ENCODE measurements at places on chromosomes 7 and 10. TPM values are rescaled to one million over a fixed set of nuclear protein-coding genes. Genes with fewer than 3 reads are reported as not detected.

GRCh38 chr7:127877951-127878350 lies 153.3 kb downstream of the LRRC4 start:
- no peaks in the 10 kb centered on the region for H3K27me3 ChIP-seq
- H3K4me1 ChIP-seq = no peaks in the 10 kb centered on the region
- no peak for DNase-seq
- H3K4me3 ChIP-seq = no peak overlapping the region
- no peak overlapping the region for H3K27ac ChIP-seq

DNA sequence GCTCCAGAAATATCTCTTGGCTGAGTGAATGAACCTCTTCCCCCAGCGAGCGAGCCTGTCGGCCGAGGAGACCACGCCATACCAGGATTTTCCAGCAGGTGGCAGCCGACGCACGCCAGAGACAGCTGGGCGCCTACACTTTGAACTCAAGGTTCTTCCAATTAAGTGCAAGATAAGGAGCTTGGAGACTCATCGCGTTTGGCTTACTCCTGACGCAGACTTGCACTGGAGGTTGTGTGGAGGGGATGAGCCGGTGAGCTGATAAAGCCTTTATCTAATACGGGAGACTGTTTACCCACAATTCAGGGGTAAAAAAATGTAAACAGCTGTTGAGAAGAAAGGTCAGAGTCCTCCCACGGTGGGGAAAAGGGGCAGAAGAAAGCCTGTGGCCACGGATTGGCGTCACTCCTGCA lies 45.9 kb upstream of the EMX2 start:
- H3K27me3 ChIP-seq = no peaks in the 10 kb centered on the region
- no peaks in the 10 kb centered on the region for H3K36me3 ChIP-seq
- H3K4me1 ChIP-seq = no peaks in the 10 kb centered on the region
- no peak overlapping the region for H3K4me3 ChIP-seq

- DNase-seq = no peak
- H3K4me1 ChIP-seq = no peaks in the 10 kb centered on the region
- no peak overlapping the region for H3K27ac ChIP-seq
Observed at GRCh38 chr7:100789055-100789454, 38.3 kb downstream of the EPHB4 start.

GRCh38 chr7:95547361-95548348 lies 48.7 kb downstream of the PDK4 start:
- peaks cover 4% of the 10 kb centered on the region for H3K4me1 ChIP-seq
- no peak overlapping the region for H3K4me3 ChIP-seq
- no peaks in the 10 kb centered on the region for H3K36me3 ChIP-seq
- no peak overlapping the region for H3K27ac ChIP-seq
- H3K27me3 ChIP-seq = no peaks in the 10 kb centered on the region

The RFC2 gene
- total RNA-seq = 14.2 TPM

All from aorta (tissue), 5 donors.